ENCODE measurements at places on chromosomes 2 and 18.

DNA sequence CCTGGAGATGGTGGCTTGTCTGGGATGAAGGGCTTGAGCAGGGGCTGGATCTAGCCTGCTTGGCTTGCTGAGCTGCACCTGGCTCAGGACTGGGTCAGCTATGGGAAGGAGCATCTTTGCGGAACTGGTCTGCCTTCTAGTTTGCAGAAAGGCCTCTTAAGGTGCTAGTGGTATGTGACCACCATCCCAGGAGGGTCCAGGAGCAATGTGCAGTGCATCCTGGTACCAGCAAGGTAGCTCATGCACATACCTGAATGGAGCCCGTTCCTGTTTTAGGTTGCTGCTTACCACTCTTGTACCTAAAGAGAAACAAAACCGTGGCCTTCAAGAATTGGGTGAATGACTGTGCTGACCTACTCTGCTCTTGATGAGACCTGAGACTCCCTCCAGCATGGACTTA lies 118.6 kb upstream of the PELI1 start:
- no peak for DNase-seq

DNA sequence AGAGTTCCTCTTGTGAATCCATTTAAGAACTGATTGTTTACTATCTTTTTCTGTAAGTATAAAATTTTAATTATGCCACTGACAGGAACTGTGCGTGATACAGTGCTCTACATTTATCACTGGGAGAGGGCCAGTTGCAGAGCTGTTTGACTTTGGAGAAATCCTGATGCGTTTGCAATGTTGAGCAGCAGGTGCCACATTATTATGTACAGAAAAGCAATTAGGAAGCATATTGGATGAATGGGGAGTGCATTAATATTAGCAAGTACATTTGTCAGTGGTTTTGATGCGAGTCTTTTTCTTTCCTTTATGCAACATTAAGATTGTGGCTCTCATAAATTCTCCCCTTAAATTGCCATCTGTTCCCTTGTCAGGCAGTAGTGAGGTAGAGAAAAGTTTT lies 302.3 kb upstream of the FANCL start:
- DNase-seq: peak; percentile 79

DNA sequence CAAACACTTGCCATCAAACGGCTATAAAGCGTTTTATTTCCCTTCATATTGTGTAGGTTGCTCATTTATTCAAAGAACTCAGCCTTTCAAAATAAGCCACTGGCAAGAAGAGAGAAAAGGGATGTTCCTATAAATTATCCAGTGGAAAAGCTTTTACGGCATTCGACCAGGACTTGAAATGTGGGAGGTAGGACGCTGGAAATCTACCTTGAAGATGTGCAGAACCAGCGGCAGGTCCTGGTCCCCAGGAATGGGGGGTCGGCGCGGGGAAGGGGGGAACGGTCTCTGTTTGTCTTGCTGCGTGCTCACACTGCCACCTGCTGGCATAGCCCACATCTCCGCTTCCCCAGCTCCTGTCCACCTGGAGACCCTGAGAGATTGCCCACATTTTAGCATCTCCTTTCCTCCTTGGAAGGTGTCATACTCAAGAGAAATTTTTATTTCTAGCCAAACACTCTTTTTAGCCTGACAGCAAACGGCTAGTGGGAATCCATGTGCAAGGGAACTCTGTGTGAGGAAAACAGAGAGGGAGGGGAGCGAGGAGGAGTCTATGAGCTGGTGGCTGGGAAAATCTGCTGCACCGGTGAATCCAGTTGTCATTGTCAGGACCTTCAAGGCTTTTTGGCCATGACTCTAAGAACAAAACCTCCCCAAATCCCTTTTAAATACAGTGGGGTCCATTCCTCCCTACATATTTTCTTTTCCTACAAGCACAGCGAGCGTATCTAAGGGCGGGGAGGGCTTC lies 349.0 kb upstream of the PKDCC start:
- peak; percentile 39 for DNase-seq

DNA sequence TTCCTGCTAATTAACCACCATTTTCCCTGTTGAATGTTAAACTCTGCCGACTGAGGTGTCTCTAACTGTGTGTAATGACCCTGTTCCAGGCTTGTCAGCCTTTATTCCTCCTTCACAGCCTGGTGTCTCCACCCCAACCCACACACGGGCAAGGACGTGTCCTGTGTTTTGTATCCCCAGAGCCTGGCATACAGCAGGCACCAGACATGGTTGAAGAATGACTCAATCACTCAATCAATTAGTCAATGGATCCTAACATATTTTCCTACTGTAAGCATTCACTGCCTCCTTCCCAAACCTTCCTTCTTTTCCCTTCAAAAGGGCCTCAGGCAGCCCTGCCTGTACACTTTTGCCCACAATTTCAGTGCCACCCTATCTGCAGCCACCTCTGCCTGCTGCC lies 2.7 kb upstream of the TNS1 start:
- DNase-seq: no peak

DNA sequence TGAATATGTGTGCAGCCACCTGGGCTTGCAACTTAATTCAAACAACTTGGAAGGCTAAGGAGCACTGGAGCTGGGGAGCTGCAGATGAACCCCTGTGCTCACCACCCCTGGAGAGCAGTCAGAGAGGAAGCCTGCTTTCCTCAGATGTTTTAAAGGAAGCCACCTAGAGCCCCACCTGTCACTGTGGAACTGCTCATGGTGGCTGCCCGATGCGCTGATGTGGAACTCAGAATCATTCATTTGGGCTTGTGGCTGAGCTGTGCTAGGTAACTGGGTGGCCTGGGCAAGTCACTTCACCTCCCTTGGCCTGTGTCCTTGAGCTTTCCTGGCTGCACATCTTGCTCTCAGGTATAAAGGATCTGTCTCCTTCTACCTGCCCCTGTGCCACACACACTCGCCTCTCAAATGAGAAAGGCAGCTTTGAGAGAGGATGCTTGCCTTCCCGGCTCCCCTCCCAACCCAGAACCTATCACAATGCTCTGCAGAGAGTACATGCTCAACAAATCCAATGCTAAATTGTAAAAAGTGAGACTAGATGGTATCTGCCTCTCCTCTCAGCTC lies 41.3 kb downstream of the BCL11A start:
- DNase-seq: no peak

DNA sequence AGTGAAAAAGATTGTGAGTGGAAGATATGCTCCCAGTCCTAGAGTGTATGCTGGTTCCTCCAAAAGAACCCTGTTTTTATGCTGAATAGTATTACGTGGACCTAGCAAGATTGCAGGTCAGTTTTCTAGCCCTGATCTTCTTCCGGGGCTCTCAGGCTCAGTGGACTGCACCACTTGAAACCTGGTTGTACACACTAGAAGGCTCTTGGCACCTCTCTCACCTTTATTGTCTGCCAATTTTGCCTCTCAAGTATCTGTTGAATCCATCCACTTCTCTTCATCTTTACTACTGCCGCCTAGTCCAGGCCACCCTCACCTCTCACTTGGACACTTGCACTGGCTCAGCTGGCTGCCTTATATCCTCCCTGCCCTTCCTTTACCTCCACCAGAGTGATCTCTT lies 16.8 kb downstream of the TTC39C start:
- DNase-seq: no peak

DNA sequence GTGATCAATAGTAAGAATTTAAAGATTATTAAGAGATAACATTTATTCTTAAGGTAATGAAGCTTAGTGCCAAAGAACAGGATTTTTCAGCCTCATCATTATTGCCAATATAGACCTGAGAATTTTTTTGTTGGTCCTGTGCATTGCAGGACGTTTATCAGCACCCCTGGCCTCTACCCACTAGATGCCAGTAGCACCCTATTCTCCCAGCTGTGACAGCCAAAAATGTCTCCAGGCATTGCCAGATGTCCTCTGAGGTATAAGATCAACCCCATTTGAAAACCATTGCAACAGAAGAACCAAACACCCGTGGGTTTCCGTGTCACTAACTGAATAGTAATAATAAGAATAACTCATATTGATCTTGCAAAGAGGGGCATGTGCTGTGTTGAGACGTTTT lies 700.0 kb upstream of the SOX11 start:
- peak; percentile 57 for DNase-seq

DNA sequence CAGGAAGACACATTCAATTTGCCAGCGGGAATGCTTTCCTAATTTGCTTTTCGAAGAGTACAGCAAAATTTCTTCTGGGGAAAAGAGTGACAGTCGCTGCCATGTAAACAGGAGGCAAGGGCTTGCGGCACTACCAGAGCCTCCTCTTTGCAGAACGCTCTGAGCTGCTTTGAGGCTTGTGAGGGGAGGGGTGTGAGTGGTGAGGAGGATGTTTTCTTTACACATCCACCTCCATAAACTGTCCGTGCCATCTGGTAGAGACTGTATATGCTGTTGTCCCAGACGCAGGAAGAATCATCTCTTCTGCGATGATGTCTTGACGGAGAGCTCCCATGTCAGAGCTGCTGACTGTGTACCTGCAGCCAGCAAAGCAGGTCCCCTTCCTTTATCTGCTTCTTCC lies 138.0 kb downstream of the SOCS6 start:
- no peak for DNase-seq

DNA sequence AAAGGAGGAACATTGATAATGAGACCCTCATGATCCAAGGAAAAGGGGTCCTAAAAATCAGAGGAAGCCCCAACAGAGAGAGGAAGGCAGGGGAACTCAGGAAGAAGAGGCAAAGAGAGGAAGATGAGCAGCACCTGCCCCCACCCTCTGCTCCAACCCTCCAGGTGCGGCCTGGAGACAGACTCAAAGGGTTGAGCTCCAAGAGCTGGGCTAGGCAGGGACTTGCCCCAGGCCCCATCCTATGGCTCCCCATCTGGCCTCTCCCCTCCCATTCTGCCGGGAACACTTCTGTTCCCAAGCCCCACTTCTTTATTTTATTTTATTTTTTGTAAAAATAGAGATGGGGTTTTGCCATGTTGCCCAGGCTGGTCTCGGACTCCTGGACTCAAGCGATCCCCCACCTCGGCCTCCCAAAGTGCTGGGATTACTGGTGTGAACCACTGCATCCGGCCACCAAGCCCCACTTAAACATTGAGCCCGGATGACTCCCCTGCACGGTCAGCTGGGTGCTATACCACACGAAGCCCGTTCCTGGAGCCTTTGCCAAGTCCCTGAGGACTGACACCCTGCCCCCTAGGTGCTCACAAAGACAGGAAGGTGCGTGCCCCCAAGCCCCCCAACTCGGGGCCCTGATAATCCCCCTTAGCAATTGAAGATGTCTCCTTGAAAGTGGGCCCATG lies 3.8 kb upstream of the GPR55 start:
- no peak for DNase-seq

GRCh38 chr2:121547646-121548045 lies 17.0 kb downstream of the RNU4ATAC start:
- DNase-seq: no peak

DNA sequence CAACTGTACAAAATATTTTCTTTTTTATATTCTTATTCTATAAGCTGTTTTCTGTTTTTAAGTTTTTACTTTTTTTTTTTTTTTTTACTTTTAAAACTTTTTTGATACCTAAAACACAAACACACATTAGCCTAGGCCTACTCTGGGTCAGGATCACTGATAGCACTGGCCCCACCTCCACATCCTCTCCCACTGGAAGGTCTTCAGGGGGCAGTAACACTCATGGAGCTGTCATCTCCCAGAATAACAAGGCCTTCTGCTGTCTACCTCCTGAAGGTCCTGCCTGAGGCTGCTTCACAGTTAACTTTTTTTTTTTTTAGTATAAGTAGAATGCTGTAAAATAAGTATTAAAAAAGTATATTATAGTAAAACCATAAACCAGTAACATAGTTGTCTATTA lies 415.1 kb downstream of the PTPRM start:
- no peak for DNase-seq

- no peak for DNase-seq
Measured at GRCh38 chr2:109125593-109126500, 3.2 kb upstream of the SH3RF3 start.

DNA sequence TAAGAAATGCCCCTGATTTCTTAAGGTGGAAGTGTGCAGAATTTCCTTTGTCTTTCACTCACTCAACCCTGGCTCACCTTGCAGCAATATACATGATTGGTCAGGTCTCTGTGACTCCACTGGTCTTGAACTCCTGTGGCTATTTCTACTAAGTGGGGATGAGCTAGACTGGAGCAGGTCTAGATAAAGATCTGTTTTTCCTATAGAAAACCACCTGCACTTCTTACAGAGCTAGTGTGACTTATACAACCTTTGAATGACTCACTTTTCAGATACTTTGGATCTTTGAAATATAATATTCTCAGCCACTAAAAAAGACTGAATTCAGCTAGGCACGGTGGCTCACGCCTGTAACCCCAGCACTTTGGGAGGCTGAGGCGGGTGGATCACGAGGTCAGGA lies 98.5 kb upstream of the KCTD1 start:
- no peak for DNase-seq

- DNase-seq: no peak
Measured at GRCh38 chr2:168371273-168372019, 84.6 kb upstream of the CERS6 start.

DNA sequence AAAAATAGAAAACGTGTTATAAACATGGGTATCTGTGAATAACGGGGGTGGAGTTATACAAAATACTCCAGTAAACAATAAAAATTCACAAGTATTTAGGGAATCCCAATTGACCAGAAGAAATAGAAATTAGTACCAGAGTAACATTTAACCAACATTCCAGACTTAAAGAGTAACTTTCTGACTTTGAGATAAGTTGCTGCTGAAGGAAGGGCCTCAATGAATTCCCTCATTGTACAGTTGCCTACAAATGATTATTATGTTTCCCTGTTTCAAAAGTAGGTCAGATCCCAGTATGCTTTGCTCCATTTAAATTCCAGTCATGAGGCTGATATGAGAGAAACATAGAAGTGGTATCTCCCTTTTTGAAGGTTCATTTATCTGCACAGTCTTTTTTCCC lies 88.3 kb upstream of the KCNH7 start:
- no peak for DNase-seq

DNA sequence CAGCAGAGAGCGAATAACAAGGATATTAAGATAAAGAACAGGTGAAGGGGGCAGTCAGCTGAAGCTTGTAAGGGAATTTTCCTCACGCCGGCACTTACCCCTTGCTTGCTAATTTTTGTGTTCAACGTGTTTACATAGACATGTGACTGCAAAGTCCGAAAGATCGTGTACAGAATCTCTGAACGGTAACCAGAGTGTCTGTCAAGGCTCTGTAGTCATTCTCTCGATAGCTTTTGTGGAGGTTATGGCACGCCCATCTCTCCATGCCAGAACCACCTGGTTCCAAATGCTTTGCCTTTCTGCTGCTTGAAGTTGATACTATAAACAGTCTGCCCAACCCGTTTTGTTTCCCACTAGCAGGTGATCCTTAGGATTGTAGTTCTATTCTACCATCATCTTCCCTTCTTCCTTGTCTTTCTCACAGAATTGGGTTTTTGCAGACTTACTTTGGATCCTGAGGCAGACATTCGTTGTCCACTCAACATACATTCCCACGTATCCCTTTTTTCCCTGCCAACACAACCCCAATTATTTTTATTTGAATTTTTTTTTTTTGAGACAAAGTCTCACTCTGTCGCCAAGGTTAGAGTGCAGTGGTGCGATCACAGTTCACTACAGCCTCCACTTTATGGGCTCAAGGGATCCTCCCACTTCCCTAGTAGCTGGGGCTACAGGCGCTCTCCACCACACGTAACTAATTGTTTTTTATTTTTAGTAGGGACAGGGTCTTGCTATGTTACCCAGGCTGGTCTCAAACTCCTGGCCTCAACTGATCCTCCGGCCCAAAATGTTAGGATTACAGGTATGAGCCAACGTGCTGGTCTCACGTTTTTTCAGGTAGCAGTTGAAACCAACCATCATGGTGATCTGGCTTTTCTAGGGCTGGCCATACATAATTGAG lies 1.3 kb upstream of the USP34 start:
- no peak for DNase-seq

- no peak for DNase-seq
Measured at GRCh38 chr2:162029287-162029901, 44.6 kb downstream of the DPP4 start.
